COR-L47 (cell line): ENCODE measurements at places on chromosomes 13 and 19.
A peak's percentile ranks its signal among the peaks of the same experiment; 100 is the strongest.

DNA sequence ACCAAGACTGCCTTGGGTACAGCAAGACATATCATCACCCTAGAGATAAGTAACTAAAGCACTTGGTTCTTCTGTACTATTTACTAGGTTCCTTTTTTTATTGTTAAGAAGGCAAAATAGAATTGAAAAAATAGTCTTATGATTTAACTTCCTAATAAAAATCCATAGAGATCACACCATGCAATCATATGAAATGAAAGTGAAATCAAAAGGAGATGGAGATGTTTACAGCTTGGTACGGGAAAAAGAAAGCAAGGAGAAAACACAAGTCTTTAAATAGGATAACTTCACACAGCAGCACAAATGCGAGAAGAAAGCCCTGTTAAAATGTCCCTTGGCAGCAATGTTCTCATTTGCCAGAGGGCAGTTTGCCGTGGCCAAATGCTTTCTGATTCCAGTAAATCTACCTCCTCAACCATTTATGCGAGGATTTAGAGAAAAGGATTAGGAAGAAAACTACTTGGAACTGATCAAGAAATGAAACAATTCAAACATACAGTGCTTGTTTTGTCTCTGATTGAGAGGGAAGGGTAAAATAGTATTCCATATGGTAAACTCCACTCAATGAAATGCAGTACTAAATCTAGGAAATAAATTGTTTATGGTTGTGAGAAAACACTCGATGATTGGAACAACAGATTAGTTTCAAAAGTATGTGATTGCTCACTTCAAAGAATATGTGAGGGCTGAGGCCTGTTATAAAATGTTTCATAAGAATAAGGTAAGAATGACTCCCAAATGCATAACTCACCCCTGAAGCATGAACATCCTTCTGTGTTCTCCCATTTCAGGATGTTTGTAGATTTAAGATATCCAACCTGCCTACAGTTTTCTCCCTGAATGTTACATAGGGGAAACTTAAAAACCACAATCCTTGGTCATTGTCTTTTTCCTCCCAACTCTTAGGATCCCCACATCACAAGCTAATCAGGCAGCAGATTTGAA is 487.8 kb downstream of the DACH1 start:
- DNase-seq = no peak

DNA sequence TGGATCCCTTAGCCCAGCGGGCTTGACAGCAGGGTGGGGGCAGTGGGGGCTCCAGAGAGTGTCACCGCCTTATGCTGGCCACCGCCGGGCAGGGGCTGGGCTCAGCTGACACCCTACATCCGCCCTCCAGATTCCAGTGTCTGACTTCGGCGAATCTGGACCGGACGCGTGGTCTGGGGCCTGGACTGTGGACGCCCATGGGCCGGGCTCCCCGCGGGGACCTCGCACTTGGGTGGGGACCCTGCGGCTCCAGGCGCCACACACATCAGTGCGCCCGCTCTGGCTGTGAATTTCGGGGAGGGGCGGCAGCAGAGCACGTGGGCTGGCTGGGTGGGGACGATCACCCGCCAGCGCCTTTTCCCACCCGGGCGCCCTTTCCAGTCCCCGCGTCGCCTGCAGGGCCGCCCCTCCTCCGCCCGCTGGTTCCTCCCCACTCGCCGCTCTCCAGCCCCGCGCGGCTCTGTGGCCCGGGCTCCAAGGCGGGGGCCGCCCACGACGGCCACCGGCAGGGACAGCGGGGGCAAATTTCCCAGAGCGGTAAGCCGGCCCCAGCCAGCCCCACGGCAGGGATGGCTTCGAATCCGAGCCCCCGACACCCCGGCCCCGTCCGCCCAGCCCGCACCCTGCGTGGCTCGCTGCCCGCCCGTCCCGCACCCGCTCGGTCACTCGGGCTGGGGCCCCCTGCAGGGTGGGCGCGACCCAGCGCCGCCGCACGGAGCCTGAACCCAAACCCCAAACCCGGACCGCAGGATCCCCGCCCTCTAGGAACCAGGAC is 23.3 kb upstream of the ZNF99 start:
- DNase-seq = no peak

- no peak for DNase-seq
Measured at GRCh38 chr13:43544011-43544410, 242.8 kb downstream of the ENOX1 start.

GRCh38 chr19:55484593-55485438 is at the start of gene NAT14:
TSS of gene NAT14 (plus strand) at chr19:55485188. CDS start at chr19:55485709, 521 bp downstream.
- peak; percentile 73 for DNase-seq

GRCh38 chr19:43525836-43526771 is 897 bp downstream of the ETHE1 start:
- no peak for DNase-seq

- DNase-seq = no peak
Measured at GRCh38 chr13:82438320-82438719, 1444.0 kb downstream of the SLITRK1 start.

DNA sequence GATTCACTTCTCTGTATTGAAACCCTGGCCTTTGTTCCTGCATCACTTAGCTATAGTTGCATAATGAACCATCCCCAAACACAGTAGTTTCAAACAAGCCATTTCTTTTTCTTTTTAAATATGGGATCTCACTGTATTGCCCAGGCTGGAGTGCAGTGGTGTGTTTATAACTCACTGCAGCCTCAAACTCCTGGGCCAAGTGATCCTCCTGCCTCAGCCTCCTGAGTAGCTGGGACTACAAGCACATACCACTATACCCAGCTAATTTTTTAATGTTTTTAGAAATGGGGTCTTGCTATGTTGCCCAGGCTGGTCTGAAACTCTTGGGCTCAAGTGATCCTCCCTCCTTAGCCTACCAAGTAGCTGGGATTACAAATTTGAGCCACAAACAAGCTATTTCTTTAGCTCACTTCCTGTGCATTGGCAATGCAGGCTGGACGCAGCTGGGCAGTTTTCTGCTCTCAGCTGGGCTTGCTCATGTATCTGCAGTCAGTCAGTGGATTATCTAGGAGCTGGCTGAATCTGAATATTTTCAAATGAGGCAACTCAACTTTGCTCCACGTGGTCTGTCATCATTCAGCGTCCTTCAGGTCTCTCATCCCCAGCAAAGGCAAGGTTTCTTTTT is 49.5 kb upstream of the SIN3B start:
- DNase-seq = no peak

DNA sequence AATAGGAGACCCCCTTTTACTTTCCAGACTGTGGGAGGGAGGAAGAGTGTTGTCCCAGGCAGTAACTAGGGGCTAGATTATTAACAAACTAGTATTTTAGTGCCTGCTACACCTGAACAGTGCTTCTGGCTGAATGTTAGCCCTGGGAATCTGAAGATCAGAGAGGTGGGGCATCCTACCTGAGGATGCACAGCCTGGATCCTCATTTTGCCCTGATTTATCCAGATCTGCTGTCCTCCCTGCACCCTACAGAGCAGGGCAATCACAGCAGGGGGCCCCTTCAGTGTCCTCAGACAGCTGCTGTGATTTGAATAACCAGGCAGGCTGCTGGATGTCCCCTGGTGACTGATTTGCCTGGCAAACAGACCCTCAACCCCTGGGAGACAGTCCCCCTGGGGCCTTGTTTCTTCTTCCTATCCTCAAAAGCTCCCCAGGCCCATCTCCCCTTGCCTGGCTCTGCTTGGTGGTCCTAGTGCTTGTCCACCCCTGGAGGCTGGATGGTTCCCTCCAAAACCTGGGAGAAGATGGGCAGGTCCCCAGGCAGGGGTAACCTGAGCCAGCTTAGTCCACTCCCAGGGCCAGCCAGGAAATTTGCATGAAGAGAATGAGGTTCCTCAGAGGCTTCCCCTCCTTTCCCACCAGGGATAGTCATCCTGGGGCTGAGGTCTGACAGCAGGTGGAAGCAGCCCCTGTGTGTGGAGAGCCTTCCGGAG is at the start of gene OVOL3:
TSS of gene OVOL3 (plus strand) at position 657 of the 713 bp plus-strand sequence. CDS start 60 bp downstream, outside the sequence.
- DNase-seq = no peak

GRCh38 chr13:111857336-111857735 is 209.6 kb upstream of the SOX1 start:
- no peak for DNase-seq

GRCh38 chr13:44879452-44880058 is 109.7 kb downstream of the NUFIP1 start:
- no peak for DNase-seq

DNA sequence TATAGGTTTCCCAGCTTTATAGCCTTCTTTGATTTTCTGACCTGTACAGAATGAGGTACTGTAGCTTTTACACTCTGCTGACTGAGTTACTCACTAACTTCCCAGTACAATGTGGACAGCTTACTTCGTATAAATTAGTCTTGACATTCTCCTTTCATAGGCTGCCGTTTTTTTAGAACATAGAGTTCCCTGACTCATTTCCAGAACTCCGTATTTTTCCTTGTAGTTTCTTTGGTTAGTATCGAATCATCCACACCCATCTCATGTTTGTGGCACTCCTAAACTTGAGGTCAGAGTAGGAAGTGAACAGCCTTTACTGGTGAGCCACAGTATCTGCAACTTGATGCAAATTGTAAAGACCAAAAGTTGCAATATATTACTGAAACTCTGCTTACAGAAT is 303.9 kb downstream of the SLITRK5 start:
- no peak for DNase-seq

GRCh38 chr13:48159826-48160225 is 64.9 kb upstream of the MED4 start:
- no peak for DNase-seq

- DNase-seq = no peak
Measured at GRCh38 chr19:16381756-16382401, 57.3 kb downstream of the KLF2 start.

- no peak for DNase-seq
Measured at GRCh38 chr19:33450689-33451088, 70.9 kb downstream of the PEPD start.

- no peak for DNase-seq
Measured at GRCh38 chr13:109123971-109124370, 494.6 kb downstream of the MYO16 start.

DNA sequence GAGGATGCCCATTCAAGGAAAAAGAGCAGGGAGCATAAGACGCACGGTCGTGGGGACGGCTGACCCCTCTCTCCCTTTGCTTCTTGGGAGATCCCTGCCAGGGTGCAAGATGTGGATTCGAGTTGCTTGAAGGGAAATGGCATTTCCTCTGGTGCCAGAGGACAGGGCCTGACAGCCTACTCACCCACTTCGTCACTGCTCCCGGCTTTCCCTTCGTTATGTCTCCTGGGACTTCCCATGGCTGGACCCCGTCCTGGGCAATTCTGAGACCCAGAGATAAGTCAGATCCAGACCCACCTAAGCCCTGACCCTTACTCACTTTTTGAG is 1.2 kb downstream of the TBC1D17 start:
- no peak for DNase-seq

DNA sequence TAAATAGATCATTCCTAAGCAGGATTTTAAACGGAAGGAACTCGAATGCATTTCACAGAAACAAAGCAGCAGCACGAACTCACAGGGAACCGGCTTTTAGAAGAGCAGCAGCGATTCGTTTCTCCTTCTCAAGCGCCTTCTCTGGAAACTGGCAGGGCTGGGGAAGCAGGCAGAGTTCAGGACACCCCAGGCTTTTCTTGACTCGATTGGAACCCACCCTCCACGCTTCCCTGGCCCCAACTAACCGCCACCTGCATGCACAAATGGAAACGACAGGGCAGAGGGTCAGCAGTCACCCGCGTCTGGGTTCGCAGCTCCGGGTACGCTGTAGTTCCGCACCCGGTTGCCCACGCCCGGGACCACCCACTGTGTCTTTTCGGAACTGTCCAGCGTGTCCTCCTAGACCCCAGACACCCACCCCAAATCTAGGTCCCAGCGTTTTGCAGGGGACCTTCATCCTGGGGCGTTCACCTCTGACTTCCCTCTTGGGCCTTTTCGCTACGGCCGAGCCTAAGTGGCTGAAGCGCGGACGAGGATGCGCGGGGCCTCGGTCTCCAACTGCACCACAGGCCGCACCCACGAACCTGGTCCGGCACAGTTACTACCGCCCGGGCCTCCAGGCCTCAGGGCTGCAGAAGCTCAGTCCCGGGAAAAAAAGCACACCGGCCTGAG is 500 bp downstream of the ZFP30 start:
- peak; percentile 63 for DNase-seq

GRCh38 chr13:21825801-21826200 is 154.9 kb downstream of the FGF9 start:
- no peak for DNase-seq

DNA sequence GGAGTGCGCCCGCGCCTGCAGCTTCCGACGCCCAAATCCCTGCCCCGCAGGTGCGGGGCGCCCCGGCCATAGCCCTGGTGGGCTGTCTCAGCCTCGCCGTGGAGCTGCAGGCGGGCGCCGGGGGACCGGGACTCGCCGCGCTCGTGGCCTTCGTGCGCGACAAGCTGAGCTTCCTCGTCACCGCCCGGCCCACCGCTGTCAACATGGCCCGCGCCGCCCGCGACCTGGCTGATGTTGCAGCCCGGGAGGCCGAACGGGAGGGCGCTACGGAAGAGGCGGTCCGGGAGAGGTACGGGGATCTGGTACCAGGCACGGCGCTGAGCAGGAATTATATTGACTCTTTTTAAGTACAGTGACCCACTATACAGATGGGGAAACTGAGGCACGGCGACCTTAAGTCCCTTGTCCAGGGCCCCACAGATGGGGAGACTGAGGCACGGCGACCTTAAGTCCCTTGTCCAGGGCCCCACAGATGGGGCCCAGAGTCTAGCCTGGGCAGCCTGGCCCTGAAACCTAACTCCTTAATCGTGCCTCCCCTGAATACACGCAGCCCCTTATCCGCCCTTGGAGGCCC is 586 bp downstream of the MRI1 start:
- DNase-seq = no peak

DNA sequence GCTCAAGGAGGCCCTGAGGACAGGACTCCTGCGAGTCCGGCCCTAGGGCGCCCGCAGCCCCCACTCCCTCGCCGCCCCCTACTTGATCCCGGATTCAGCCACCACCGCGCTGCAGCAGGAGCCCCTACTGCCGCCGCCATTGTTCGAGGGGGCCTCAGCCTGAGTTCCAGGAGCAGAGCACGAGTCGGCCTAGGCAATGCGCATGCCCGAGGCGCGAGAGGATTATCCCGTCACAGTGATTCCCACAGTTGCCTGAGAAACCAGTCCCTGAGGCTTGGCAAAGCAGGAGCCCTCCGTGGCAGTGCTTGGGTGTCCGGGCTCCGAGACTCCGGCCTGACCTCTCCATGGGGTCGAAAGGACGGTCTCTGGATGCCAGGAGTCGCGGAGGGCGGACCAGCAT is 68.4 kb upstream of the ZNF420 start:
- no peak for DNase-seq

GRCh38 chr19:49936549-49936948 is 7.2 kb upstream of the NUP62 start:
- DNase-seq = no peak

- DNase-seq = no peak
Measured at GRCh38 chr19:51127755-51128154, 3.0 kb downstream of the SIGLEC9 start.

GRCh38 chr19:13053761-13054625 is 48.7 kb downstream of the LYL1 start:
- no peak for DNase-seq

GRCh38 chr13:50898338-50898737 is 11.3 kb upstream of the RNASEH2B start:
- no peak for DNase-seq

- DNase-seq = no peak
Measured at GRCh38 chr19:46886546-46887239, 25.9 kb downstream of the ARHGAP35 start.
